ENCODE measurements at places on chromosomes 11 and 22. TPM values are rescaled to one million over a fixed set of nuclear protein-coding genes. Genes with fewer than 3 reads are reported as not detected.

GRCh38 chr11:57640068-57640800, 9.5 kb downstream of the YPEL4 start:
- peaks cover 18% of the 10 kb centered on the region for H3K4me1 ChIP-seq
- DNase-seq = no peak
- no peaks in the 10 kb centered on the region for H3K27me3 ChIP-seq
- no peak overlapping the region for H3K27ac ChIP-seq
- peak overlapping the region; percentile 95 for H3K4me3 ChIP-seq
- H3K36me3 ChIP-seq = no peaks in the 10 kb centered on the region

- no peaks in the 10 kb centered on the region for H3K4me1 ChIP-seq
- H3K4me3 ChIP-seq = no peak overlapping the region
- H3K27ac ChIP-seq = no peak overlapping the region
- no peak for DNase-seq
- H3K27me3 ChIP-seq = no peaks in the 10 kb centered on the region
- no peaks in the 10 kb centered on the region for H3K36me3 ChIP-seq
Observed at GRCh38 chr11:92137747-92138146, 86.9 kb upstream of the FAT3 start.

DNA sequence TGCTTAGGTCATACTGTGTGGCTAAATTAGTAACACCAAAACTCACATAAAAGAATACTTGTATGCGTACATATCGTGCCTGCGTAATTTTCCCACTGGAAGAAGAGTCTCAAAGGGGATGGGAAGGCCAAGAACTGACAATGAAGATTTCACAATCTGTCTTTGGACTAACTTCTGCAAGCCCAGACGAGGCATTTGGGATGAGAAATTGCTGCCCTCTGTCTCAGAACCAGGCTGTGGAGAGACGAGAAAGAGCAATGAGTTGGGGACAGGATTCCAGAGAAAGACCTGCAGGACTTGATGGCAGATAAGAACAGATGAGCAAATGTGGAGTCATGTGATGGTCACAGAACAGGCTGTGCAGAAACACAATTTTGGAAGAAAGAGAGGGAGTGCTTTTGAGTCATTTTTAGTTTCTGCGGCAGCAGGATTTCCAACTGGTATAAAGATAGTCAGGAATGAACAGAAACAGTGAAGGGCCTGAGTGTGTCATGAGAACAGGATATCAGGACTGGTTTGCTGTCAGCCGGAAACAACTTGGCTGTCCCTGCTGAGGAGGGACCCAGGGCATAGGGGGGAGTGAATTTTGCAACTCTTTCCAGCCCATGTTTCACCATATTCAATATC, 82.7 kb upstream of the CTSC start:
- H3K27ac ChIP-seq = no peak overlapping the region
- no peaks in the 10 kb centered on the region for H3K4me1 ChIP-seq
- no peaks in the 10 kb centered on the region for H3K36me3 ChIP-seq
- H3K27me3 ChIP-seq = no peaks in the 10 kb centered on the region
- peak; percentile 22 for DNase-seq

- no peak overlapping the region for H3K4me3 ChIP-seq
- H3K4me1 ChIP-seq = no peaks in the 10 kb centered on the region
- DNase-seq = no peak
- H3K27ac ChIP-seq = no peak overlapping the region
- H3K27me3 ChIP-seq = no peaks in the 10 kb centered on the region
Observed at GRCh38 chr11:117595440-117595839, 201.6 kb downstream of the DSCAML1 start.

- H3K4me3 ChIP-seq = no peak overlapping the region
- DNase-seq = no peak
- no peaks in the 10 kb centered on the region for H3K27me3 ChIP-seq
- no peak overlapping the region for H3K27ac ChIP-seq
- no peaks in the 10 kb centered on the region for H3K4me1 ChIP-seq
Observed at GRCh38 chr11:15169815-15170551, 55.3 kb downstream of the INSC start.

The ISX gene
- total RNA-seq = not detected

The ALKBH3 gene
- total RNA-seq = 25.4 TPM

The UFD1 gene
- 34.4 TPM for total RNA-seq

The LAMTOR1 gene
- total RNA-seq = 75.1 TPM
